ENCODE measurements at places on chromosomes 5 and 9.
A peak's percentile ranks its signal among the peaks of the same experiment; 100 is the strongest.

DNA sequence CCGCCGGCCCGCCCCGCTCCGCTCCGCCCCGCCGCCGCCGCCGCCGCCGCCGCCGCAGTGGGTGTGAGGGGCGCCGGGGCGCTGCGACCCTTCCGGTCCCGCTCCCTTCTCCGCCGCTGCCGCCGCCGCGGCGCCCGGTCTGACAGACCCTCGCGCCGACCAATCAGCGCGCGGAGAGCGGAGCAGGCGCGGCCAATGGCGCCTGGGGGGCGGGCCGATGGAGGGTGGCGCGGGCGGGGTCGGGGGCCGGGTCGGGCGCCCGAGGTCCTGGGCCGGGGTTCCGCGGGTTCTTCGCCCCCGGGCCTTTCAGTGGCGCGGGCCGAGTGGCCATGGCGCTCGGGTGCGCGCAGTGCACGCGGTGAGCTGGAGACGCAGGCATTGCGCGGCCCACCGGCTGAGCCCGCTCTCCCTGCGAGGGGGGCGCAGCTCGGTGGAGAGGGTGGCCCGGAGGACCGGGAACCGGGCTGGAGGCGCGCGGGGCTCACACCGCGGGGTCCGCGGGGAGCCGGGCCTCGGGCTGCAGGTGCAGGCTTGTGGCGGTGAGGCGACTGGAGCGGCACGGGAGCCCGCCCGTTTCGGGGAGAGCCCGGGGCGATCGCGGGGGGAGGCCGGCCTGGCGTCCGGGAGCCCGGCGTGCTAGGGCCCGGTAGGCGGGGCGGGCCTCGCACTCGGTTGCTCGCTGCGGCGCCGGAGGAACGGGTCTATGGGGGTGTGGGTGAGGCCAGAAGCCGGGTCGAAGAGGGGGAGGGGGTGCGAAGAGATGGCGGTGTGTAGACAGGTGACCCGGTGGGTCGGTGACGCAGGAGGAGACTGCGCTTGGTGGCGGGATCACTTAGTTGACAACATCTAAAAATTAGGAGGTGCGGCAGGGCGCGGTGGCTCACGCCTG is at the start of gene MAPK9:
MAPK9 (minus strand) TSS at position 141 of the 889 bp plus-strand sequence. CDS start 11,522 bp downstream, outside the sequence.
- DNase-seq = peak; percentile 83

- peak; percentile 53 for DNase-seq
These were observed 19.2 kb upstream of the SHB start for GRCh38 chr9:38088006-38088925.

DNA sequence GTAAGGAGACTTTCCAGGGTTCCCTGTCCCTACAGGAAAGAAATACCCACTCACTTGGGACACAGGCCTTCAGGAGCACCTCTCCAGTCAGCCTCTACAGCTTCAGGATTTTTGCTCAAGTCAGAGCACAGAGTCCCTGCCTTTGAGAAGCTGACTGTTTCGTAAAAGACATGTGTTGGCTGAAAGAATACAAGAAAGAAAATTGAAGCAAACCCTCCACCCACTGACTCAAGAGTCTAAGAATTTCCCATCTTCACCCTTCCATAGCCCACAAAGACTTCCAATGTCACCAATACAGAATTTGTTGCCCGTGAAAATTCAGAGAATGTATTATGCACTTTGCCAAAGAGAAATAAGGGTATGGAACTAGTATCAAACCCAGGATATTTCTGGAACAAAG is 53.0 kb upstream of the ZNF622 start:
- no peak for DNase-seq

GRCh38 chr9:38687389-38687842 is 32.5 kb downstream of the FAM240B start:
- DNase-seq = no peak

- no peak for DNase-seq
These were observed 90.7 kb downstream of the CAMSAP1 start for GRCh38 chr9:135816651-135816970.

GRCh38 chr5:122421374-122422079 is 109.5 kb downstream of the SNCAIP start:
- DNase-seq = no peak

DNA sequence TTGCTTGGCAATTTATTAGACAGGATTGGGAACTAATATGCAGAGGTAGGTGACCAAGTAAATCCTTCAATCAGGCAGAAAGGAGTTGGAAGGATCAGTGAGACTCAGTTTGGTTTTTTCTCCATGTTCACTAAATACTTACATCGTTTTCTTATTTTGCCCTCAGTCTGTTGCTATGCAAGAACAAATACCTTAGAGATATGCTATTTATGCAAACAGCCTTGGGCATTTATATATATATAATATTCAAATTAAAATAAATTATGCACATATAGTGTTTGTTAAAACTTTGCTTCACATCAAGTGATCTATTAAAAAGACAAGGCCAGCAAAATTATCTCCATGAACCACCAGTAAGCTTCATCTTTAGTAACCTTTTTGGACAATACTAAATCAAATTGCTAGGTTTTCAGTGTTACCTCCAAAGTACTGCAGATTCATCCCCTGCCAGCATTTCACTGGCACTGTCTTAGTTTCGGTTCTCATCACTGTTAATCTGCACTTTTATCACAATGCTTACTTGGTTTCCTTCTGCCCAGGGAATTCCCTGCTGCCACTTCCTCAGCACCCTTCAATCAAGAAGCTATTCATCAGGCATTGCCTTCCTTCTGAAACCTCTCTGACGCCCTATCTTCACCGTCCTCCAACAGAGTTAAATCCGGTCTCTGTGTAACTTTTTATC is 26.0 kb upstream of the LIFR start:
- no peak for DNase-seq

DNA sequence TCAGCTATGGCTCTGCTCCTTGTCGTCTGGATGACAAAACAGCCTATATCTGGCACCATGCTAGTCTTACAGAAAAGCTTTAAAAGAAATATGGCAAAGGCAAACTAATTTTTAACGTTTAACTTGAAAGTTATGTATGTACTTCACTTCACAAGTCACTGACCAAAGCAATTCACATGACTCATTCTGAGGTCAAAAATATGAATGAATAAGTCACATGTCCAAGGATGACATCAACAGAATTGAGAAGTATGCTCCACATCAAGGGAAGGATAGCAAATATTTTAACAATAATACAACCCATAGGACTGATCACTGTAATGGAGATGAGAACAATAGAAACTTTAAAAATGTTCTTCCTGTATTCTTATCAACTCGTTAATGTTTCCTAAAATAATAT is 1072.6 kb upstream of the NUDT12 start:
- DNase-seq = no peak

DNA sequence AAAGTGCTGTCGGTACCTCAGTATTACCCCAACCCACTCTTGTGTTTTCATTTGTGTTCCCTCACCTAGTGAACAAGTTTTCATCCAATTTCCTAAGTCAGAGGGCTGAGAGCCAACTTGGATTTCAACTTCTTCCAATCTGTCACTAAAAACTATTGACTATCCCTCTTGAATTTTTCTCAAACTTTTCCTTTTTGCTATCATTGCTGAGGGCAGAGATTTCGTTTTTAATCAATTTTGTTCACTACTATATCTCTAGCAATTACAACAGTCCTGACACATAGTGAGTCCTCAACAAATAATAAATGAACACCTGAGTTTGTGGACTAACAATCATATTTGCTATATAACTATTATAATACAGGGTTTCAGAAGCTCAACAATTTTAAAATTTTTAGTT is 29.0 kb downstream of the MEIKIN start:
- no peak for DNase-seq

GRCh38 chr9:112503170-112503569 is 16.5 kb downstream of the KIAA1958 start:
- no peak for DNase-seq

GRCh38 chr9:135499326-135500070 is 984 bp upstream of the MRPS2 start:
- DNase-seq = peak; percentile 90

DNA sequence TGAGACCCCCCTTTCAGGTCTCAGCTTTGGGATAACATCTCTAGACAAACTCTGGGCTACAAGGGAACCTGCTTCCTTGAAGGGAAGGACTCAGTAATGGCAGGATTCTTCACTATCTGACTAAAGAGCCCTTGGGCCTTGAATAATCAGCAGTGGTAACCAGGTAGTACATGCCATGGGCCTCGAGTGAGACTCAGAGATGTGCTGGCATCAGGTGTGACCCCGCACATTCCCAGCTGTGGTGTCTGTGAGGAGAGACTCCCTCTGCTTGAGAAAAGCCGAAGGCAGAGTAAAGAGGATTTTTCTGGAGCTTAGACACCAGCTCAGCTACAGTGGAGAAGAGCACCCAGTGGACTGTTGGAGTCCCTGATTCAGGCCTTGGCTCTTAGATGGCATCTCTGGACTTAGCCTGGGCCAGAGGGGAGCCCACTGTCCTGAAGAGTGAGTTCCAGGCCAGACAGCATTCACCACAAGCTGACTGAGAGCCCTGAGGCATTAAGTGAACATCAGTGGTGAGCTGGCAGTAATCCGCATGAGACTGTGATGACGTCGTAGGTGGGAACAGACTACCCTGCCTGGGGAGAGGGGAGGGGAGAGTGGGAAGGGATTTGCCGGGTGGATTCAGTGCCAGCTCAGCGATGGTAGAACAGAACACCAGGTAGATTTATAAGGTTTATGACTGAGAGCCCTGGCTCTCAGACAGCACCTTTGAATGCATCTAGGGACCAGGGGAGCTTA is 5.3 kb upstream of the ZNF782 start:
- no peak for DNase-seq
